ENCODE measurements at places on chromosomes 3 and 15.

- no peak for DNase-seq
These were observed 14.0 kb upstream of the ALAS1 start for GRCh38 chr3:52183786-52184445.

- no peak for DNase-seq
These were observed 10.6 kb downstream of the MAPKAPK3 start for GRCh38 chr3:50627407-50628051.

DNA sequence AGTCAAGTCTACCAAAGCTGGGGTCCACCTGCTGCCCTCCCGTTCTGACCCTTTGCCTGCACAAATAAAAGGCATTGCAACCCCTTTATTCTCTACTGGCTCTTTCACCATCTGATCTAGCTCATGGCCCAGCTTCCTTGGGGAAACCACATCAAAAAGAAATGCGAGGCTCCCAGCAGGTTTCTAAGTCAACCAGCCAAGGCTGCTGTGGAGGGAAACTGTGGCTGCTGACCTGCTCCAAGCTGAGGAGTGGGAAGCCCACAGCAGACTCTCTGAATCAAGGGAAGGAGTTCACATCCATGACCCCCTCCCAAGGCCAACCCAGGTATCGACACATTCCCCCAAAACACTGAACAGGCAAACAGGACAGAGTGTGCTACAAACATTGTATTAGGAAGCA is 25.2 kb upstream of the SLCO2A1 start:
- DNase-seq: no peak

DNA sequence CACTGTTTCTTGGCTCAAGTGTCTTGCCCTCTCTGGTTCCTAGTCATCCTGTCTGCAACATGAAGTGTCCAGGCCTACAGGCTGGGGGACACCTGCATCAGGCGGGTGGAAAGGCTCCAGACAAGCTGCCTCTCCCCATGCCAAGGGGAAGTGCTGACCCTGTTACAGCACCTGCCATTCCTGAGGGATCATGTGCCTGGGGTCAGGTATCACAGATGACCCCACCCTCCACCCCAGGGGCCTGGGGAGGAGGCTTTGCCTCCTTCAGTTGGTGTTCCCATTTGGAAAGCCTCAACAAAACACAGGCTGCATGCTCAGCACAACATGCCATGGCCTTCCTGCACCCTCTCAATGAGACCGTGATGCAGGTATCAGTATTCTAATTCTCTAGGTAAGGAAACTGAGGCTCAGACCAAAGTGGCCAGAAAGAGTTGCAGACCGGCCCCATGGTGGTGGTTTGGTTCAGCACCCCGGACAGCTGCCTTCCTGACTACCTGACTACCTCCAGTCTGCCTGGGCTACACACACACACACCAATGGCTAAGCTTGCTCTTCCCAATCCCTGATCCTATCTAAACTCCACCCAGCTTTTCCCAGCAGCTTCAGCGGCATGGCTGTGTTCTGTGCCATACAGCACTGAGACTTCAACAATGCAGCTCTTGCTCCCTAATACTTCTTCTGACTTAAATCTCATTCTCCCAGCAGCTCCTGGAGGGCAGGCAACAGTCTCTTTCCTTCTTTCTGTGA is 69.7 kb upstream of the LINGO1 start:
- no peak for DNase-seq

DNA sequence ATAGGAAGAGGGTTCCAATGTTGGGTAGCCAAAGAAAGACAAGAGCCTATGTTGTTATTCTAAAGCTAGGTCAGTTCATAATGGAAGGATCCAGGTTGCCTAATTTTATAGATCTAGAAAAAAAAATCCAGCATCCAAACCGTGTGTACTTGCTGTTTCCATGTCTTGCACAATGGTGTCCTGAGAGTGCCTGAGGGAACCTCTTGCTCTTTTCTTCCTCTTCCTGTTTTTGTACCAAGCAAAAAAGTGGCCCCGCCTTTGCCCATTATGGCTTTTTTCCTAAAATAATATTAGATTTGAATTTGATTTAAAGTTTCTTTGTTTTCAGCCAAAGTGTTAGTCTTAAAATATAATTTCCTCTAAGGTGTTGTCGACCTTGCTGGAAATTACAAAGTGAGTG is 224.4 kb downstream of the RYR3 start:
- no peak for DNase-seq

All from brain pericyte (primary cell).